ENCODE measurements at places on chromosomes 2 and 18.
A peak's percentile ranks its signal among the peaks of the same experiment; 100 is the strongest.

DNA sequence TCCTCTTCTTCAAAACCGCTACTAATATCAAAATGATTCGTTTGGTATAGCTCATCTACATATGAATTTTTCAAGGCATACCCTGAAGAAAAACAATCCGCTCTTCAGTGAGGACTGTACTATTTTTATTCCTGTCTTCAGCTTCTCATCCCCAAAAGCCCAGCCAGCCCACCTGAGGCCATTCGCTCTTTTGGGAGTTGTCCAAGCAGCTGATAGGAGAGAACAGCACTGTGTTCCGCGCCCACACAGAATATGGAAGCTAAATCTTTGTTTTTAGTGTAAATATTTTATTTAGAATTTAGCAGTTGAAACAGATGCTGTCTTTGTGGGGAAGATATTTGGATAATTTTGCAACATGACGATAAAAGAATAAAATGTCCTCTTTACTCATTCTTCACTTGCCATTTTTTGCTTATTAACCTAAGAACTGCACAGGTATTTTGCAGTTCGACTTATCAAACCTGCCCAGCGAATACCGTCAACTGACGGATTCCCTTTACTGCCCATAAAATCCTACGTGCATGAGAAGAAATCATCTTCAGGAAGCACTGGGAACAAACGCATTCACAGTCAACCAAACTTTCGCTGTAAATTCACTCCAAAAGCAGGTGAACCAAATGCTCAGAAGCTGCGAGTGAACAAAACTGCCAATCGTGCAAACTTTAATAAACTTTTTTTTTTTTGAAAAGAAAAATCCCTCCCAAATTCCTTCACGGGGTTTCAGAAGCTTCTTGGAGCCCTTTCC, 3.4 kb downstream of the ZNF521 start:
- no peak for DNase-seq

DNA sequence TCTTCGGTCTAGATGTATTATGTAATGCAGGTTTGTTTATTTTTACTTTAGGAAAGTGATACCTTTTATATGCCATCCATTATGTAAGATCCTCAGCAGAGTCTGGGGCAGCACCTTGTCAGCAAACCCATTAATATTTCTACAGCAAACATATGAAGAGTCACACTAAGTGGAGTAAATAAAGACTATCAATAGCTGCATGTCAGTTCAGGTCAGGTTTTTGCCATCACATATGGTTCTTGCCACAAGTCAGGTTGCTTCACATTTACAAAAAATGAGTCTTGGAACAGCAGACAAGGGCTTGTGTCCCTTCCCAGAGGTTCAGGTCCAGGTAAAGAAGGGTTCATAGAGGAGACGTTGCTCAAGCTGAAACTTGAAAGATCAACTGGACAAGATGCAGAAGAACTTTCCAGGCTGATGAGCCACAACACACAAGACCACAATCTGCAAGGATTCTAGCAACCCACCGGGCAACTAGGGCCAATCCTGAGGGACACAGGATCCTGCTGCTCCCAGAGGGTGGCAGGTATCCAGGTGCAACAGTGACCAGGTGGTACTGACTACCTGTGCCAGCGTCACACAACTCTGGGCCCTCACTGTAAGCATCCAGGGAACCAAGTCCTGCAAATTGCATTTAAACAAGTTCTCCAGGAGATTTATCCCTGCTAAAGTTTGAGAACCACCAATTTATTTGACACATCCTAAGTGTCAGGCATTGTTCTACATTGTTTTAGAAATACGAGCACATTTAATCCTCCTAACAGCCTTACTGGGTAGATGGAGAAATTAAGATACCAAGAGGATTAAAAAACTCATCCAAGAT, 215.8 kb downstream of the ALPK2 start:
- DNase-seq: no peak

DNA sequence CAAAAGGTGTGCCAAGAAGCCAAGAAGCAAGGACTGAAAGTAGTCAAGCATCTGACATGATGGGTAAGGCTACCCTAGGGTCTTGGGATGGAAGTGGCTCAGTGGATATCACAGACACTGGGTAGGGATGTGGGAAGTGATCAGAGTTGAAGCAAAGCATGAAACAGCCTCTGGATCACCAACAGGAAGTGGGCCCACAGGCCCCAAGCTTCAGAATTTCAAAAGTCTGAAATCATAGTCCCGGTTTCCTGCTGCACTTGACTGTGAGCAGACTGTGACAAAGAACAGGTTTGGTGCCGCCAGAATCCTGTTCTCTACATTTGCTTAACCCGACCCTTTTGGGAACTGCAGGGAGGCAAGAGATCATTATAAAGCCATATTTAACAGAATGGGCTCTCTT, 57.4 kb downstream of the SP100 start:
- no peak for DNase-seq

DNA sequence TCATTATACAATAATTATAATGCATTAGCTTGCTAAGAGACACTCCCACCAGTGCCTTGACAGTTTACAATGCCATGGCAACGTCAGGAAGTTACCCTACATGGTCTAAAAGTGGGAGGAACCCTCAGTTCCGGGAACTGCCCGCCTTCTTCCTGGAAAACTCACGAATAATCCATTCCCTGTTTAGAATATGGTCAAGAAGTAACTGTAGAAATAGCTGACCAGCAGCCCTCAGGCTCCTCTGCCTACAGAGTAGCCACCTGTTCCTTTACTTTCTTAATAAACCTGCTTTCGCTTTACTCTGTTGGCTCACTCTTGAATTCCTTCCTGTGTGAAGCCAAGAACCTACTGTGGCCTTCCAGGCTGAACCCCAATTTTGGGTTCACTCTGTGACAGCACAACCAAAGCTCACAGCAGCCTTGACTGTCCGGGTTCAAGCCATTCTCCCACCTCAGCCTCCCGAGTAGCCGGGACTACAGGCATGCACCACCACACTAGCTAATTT, 20.0 kb upstream of the PTPN2 start:
- no peak for DNase-seq

DNA sequence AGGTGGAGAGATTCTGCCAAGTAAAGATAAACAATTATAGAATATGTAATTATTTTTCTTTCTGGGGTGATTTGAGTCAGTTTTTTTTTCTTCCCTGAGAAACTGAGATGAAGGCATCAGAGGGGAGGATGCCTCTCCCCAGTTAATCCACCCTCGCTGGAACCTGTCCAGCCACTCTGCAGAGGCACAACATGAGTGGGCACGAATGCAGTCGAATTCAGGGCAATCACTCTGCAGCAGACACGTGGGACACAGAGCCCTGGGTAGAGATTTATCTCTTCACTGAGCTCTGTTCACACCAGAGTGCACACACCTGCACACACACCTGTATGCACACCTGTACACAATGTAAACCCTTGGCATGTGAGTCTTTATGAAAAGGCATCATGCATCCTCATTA, 154.2 kb downstream of the DCDC2C start:
- DNase-seq: no peak

DNA sequence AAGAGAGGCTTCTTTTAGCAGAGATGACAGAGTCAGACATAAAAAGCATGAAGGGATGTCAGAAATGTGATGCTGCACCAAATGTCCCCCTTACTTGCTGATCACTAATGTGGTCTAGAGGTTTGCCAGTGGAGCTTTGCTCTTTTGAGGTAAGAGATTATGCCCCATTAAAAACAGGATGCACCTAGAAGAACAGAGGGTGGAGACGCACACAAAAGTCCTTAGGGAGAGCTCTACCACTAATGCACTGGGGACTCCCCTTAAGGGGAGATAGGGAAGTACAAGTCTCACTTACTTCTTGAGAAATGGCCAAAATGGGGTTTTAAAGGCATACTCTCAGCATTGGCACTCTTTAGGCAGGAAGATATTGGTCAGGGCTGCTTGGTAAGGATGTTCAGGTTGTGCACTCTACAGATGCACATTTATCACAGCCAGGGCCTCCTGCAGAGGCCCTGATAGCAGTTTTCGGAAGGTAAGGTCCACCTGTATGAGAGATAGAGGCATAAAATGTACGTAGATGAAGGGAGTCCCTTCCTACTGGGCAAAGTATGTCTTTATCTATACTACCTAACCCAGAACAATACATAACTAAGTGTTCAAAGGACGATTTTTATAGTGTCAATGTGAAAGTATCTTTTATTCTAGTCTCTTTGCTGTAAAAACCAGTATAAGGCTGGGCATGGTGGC, 17.0 kb upstream of the SCYGR1 start:
- DNase-seq: no peak

DNA sequence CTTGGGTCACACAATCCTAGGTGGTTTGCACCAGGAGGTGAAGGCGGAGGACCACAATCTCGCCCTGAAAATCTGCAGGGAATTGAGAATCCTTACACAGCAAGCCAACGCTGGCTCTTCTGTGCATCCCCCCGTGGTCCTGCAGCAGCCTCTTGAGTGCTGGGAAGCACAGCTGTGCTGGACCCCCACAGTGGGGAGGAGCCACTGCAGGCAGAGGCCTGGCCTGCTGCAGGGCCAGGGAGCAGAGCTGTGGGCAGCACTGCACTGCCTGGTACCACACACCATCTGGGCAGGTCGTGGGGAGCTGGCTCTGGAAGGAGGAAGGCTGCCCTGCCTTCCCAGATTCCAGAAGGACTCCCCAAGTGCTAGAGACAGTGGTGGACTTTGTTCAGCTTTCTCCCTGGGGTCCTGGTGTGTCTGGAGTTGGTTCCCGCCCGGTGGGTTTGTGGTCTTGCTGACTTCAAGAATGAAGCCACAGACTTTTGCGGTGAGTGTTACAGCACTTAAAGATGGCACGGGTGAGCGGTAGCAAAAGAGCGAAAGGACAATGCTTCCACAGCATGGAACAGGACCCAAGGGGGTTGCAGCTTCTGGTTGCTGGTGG, 106.3 kb downstream of the FAM168B start:
- DNase-seq: no peak

GRCh38 chr2:46977899-46978298, 62.3 kb upstream of the MCFD2 start:
- DNase-seq: peak; percentile 77

GRCh38 chr2:240436683-240437550, 1.5 kb downstream of the GPC1 start:
- DNase-seq: peak; percentile 32

DNA sequence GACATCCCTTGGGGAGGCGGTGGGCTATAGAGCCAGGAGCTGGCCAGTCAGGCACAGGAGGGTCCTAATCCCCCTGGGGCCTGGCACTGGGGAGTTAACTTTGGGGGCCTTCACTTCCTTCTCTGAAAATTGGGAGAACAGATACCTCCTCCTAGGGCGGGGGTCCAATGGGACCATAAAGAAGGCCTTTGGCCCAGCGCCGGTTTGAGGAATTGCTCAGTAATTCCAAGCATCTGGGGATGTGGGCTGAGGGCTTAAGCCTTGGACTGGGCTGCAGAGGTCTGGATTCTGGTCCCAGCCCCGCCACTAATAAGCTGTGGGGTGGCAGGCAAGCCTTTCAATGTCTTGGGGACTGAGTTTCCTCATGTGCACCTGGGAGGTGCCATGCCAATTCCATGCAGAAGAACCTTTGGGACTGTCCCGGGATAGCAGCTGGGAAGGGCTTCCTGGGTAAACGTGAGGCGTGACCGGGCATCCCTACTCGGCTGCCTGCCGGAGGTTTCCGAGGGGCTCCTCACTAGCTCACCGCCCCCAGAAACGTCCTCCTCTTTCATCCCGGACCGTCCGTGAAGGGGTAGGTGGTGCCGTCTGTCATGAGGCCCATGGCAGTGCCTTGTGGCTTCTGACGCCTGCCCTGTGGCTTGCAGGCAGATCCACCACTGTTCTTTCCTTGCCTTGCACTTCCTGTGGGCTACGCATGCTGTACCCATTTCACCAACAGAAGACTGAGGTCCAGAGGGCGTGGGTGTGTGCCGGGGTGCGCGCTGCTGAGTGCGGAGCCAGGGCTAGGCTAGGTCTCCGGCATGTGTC, 67.4 kb upstream of the HPCAL1 start:
- peak; percentile 32 for DNase-seq

- no peak for DNase-seq
Observed at GRCh38 chr18:28478531-28478930, 301.6 kb upstream of the CDH2 start.

GRCh38 chr2:150647943-150648342, 160.5 kb upstream of the RND3 start:
- DNase-seq: no peak

- no peak for DNase-seq
Observed at GRCh38 chr2:196592331-196592910, 47.1 kb upstream of the CCDC150 start.

DNA sequence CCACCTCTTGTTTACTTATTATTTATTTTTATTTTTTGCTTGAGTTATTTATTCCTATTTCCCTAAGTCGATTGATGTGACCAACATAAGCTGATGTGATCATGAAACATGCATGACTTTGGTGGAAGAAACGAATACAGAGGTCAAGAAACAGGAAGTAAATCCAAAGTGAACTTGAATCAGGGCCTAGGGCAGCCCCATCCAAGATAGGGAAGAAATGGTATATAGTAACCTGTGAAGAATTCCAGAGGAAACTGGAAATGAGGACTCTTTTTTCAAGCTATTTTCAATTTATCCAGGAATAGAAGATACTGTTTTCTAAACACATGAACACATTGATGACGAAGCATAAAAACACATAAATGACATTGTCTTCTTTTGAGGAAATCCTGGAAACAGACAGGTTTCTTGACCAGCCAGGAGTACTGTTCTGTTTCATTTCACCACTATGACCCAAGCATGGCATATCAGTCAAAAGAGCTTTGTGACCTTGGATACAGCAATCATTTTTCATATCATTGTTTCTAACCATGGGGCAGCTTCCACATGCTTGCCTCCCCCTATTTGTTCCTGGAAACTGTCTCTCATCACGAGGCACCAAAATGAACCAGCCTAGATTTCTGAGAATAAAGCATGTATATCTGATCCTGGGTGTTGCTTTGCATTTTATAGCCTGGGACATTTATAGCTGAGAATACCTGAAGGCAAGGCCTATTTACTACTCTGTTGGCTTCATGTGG, 9.1 kb upstream of the LCLAT1 start:
- DNase-seq: no peak

GRCh38 chr18:44409071-44409470, 271.6 kb upstream of the SETBP1 start:
- no peak for DNase-seq

DNA sequence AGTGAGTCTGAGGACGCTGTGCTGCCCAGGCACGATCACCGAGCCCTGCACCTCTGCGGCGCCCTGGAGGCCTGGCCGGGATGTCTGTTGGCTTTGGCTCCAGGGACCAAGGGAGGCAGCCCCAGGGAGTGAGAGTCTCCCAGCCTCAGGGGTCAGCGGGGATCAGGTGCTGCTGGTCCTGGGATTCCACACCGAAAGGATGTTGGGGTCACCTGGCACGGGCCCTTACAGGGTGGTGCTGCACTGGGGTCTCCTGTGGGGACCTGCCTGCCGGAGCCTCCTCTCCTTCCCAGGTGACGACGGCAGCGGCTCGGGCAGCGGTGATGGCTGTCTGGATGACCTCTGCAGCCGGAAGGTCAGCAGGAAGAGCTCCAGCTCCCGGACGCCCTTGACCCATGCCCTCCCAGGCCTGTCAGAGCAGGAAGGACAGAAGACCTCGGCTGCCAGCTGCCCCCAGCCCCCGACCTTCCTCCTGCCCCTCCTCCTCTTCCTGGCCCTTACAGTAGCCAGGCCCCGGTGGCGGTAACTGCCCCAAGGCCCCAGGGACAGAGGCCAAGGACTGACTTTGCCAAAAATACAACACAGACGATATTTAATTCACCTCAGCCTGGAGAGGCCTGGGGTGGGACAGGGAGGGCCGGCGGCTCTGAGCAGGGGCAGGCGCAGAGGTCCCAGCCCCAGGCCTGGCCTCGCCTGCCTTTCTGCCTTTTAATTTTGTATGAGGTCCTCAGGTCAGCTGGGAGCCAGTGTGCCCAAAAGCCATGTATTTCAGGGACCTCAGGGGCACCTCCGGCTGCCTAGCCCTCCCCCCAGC, 30.5 kb downstream of the GPC1 start:
- DNase-seq: no peak

GRCh38 chr2:127661949-127662510, 13.3 kb downstream of the LIMS2 start:
- no peak for DNase-seq

Data from RPMI8226 (cell line).